ENCODE measurements at places on chromosomes 6 and 20.

GRCh38 chr6:107418118-107418517 lies 41.2 kb downstream of the PDSS2 start:
- DNase-seq: no peak

- no peak for DNase-seq
These were observed 365.4 kb downstream of the HTR1B start for GRCh38 chr6:77097940-77098339.

DNA sequence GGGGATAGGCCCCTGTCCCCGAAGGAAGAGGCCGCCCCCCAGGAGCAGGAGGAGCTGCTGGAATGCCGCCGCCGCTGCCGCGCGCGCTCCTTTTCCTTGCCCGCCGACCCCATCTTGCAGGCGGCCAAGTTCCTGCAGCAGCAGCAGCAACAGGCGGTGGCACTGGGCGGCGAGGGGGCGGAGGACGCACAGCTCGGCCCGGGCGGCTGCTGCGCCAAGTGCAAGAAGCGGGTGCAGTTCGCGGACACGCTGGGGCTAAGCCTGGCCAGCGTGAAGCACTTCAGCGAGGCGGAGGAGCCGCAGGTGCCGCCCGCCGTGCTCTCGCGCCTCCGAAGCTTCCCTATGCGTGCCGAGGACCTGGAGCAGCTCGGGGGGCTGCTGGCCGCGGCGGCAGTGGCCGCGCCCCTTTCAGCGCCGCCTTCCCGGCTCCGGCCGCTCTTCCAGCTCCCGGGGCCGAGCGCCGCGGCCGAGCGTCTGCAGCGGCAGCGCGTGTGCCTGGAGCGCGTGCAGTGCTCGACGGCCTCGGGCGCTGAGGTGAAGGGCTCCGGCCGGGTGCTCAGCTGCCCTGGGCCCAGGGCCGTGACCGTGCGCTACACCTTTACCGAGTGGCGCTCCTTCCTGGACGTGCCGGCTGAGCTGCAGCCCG lies 630 bp downstream of the PPP1R3G start:
- no peak for DNase-seq

GRCh38 chr6:157143171-157143889 lies 180.0 kb downstream of the TMEM242 start:
- DNase-seq: no peak

DNA sequence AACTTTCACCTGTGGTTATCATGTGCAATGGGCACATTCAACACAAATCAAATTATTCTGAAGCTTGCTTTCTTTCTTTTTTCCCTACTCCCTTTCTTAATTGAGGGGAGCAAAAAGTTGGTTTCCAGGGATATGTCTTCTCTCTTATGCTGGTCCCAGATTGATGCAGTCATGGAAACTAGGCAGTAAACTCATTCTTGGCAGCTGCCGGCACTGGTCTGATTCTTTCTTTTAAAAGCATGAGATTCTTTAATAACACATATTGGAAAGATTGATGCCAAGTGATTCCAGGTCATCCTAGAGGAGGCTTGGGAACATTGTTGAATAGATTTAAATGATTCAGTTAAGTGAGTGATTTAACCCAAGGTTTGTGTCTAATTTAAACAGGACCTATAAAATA lies 29.0 kb downstream of the PTPRA start:
- DNase-seq: no peak

DNA sequence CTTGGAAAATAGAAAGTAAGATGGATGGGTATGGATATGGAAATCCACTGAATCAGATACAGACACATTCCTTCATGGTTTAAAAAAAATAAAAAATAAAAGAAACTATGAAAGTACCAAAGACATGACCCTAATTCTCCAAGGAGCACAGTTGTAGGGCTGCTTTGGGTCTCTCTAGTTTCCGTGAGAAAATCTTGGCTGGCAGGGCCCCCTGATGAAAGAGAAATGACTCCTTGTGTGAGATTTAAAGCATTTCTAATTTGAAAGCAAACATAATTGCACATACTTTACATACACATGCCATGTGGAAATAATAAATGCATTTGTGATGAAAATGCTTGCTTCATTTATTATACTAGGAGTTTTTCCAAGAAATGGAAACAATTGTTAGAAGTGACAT lies 593.9 kb upstream of the BTBD3 start:
- DNase-seq: no peak

GRCh38 chr6:23532227-23532626 lies 593.8 kb upstream of the NRSN1 start:
- DNase-seq: no peak

DNA sequence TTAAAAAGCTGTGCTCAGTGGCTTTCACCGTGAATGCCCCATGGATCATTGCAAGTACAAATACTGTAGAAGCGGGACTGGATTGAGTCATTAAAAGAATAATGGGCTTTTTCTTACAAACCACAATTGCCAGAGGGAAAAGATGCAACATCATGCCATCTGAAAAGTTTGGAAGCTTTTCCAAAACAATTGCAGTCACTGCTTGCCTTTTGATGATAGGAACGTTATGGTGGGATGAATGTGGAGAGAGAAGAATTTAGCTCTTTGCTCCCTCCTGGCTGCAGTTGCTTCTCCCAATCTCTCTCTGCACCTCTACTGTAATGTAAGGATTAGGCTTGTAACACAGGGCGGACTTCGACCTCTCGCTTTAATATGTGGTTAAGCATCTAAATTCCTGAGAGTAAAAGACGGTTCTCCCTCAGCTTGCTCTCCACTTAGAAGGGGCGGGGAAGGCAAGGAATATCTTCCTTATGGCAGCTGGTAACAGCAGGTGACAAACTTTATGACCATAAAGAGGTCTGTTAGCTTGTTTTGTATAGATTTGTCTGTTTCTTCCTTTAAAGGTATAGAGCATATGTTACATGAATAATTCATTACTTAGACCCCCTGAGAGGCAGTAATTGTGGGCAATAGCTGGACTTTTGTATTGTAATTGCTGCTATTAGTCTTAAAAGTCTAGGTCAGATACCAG lies 376.1 kb downstream of the UTRN start:
- no peak for DNase-seq

DNA sequence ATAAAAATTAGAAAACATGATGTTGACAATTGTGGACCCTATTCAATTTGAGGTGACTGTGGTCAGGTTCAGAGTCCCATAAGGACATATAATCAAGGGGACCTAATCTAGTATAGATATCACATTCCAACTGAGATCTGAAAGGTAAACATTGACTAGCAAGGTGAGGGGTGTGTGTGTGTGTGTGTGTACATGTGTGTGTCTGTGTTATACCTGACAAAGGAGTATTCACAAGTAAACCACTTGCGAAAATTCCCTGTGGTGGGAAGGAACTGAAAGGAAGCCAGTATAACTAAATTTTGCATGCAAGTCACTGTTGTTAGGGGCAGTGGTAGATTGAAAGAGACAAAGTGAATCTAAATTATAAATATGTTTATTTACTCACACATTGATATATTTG lies 723.7 kb downstream of the COL12A1 start:
- DNase-seq: no peak

- no peak for DNase-seq
These were observed 352.3 kb upstream of the AGPAT4 start for GRCh38 chr6:161626132-161626676.

- no peak for DNase-seq
These were observed 252.9 kb downstream of the TPBG start for GRCh38 chr6:82616386-82617028.

- no peak for DNase-seq
These were observed 108.2 kb upstream of the LOC128125822 start for GRCh38 chr6:63464060-63464459.

DNA sequence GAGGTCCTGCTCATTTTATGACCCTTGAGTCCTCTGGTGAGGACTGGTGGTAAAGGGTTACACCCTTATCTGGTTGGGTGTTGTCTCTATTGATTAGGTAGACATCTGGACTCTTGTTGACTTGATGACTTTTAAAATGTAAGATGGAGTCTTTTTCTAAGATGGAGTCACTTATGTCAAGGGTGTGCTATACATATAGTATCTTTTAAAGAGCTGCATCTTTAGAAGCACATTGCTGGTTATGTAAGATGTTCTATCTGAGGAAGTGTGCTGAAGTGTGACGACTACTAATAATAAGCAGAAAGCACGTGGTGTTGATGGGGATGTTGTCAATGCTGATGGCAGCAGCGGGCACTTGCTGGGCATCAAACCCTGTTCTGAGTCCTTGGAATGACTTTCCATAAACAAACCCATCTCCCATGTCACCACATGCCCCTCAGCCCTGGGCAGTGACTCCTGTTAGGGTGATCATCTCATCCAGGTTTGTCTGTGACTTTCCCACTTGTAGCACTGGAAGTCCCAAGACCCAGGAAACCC lies 229.6 kb downstream of the EYA2 start:
- DNase-seq: no peak

- no peak for DNase-seq
These were observed 1.6 kb upstream of the ADRM1 start for GRCh38 chr20:62301111-62301668.

DNA sequence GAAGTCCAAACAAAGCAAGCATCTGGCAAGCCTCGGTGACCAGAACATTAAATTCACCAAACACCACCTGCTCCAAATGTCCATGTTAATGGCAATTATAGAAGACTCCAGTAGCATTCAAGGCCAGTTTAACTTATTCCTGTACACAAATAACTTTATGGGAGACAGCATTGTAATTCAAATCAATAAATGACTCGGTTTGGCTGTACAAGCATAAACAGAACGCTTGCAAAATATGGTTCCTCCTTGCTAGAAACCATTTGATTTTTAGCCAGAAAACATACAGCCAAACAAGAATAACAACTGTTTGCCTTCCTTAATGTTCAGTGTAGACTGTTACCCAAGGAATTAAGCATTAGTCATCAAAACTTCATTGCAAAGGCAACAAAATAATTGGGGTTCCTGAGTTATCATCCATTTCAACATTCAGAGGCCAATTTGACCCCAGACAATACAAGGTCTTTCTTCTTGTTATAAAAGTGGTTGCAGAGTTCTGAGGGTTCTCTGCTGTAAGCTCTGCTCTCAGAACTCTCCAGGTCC lies 125.1 kb downstream of the BFSP1 start:
- DNase-seq: no peak

All from activated CD4-positive, alpha-beta T cell treated with anti-CD3 and anti-CD28 coated beads for 24 hours (primary cell).